Fibroblast of lung (primary cell): ENCODE measurements at places on chromosomes 3 and 15. TPM values are rescaled to one million over a fixed set of nuclear protein-coding genes. Genes with fewer than 3 reads are reported as not detected.

Gene ZNF660
- 3.3 and 4.0 TPM in 2 replicates for total RNA-seq

Gene KLHL18
- total RNA-seq: 15.2 and 20.1 TPM in 2 replicates

Gene TAMM41
- 4.6 and 5.6 TPM in 2 replicates for total RNA-seq

Gene LRRC31
- total RNA-seq: not detected in 2 replicates

Gene RTP3
- not detected in 2 replicates for total RNA-seq

Gene PLA2G4E
- not detected in 2 replicates for total RNA-seq

Gene CCR8
- not detected in 2 replicates for total RNA-seq

Gene BTLA
- under 0.01 TPM in 1 of 2 replicates, not detected in the other for total RNA-seq

Gene CEP19
- 3.6 and 4.4 TPM in 2 replicates for total RNA-seq

Gene CDCP1
- total RNA-seq: 16.9 and 56.1 TPM in 2 replicates
